ENCODE measurements at places on chromosomes 4 and X.

DNA sequence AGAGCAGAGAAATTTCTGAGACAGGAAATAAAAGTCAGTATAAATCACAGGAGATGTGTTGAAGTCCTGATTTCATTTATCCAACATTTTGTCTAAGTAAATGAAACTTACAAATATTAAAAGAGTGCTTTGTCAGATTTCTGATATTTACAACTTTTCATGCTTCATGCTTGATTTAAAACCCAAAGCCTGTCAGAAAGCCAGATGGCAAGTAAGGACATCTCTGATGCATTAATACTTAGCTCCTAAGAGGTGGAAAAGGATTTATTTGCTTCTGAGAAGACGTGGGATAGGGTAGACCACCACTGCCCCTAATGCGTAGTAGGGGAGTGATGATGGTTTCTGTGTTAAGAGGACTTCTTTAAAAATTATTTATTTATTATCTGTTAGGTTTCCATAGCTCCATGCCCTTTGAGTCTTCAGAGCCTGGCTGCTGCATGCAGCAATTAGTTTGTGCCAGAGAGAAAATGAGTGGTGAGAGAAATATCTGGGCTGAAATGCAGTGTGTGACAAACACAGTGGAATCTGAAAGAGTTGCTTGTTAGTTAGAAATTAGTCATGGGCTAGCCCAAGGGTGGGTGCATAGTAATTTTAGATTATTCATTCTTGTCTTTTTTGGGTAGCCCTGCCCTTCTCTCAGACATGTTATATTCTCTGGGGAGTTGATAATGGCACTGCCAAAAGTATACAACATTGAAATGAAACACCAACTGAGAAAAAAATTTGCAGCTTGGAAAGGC lies 333.8 kb downstream of the C4orf33 start:
- peak; percentile 59 for DNase-seq

GRCh38 chr4:139014371-139015268 lies 961 bp upstream of the NOCT start:
- DNase-seq, result peak; percentile 95

DNA sequence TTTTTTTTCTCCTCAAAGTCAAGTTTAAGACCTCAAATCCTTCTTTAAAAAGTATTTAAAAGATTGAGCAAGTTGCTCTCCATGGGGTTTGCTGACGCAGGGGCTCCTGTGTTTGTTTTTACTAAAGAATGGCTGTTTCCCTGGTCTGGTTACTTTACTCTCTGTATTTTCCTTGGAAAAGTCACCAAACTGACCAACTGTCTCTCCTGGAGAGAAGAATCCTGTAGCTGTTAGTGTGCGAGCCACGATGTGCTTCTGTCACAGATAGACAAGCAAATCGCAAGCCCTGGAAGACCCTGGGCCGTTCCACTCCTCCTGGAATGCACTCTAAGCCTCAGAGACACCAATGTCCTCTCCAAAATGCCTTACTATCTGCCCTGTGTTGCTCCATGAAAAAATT lies 212.1 kb downstream of the CHIC2 start:
- DNase-seq, result no peak

DNA sequence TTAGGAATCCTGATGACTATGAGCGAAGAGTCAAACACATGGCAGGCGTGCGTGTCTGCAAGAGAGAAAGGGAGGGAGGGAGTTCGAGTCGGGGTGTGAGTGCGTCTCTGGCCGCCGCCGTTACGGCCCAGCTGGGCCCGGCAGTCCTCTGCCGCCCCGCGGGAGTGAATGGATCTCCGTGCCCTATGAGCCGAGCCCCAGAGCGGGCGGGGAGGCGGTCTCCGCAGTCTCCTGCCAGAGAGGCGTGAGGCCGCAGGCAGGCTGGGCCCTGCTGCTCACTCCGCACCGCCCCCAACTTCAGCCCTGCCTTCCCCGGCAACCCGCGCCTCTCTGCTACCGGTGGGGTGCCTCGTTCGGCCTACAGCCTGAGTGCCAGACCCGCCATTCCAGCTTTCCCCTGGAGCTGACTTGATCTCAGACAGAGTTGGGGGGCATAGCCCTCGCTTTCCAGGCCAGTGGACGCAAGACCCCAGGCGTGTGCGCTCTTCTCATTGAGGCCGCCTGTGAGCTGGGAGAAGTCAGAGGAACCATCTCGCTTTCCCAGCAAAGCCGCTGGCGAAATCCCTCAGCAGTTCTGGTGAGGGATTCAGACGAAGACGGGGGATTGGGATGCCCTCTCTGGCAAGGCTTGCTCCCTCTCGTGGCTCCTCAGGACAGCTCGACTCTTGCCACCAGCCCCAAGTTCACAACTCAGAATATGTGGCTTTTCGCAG lies 1.4 kb downstream of the SLC16A2 start:
- DNase-seq, result peak; percentile 70

- DNase-seq, result no peak
Measured at GRCh38 chrX:107630031-107630689, 1.9 kb downstream of the PRPS1 start.

GRCh38 chr4:91502365-91502764 lies 801.4 kb upstream of the GRID2 start:
- DNase-seq, result no peak

GRCh38 chrX:3940000-3940610 lies 226.7 kb upstream of the PRKX start:
- peak; percentile 30 for DNase-seq

GRCh38 chr4:145861336-145862318 lies 77.0 kb downstream of the ZNF827 start:
- DNase-seq, result no peak

DNA sequence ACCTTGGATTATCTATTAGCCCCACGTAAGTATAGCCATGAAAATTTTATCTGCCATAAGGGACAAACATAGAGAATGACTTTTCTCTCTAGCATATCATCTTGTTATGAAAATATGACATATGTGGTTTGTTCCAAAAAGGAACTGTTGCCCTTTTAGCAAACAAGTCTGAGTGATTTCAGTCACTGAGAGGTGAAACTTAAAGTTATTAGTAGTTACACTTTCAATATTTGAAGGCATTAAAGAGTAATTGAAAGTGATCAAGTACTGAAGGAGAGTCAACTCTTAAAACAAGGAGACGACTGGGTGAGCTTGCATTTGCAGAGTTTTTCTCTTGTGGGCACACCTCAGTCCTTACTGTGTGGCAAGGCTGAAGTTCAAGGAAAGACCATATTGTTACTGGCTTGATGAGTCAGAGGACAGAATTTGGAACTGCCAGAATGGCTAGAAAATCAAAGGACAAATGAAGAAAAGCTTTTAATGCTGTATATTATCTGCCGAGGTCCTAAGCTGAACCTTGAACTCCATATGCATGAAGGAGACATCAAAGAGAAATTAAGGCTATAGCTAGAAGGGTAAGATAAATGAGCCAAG lies 205.1 kb upstream of the EMCN start:
- no peak for DNase-seq
